ENCODE measurements at places on chromosomes 5 and 9. TPM values are rescaled to one million over a fixed set of nuclear protein-coding genes. Genes with fewer than 3 reads are reported as not detected.
A peak's percentile ranks its signal among the peaks of the same experiment; 100 is the strongest.

DNA sequence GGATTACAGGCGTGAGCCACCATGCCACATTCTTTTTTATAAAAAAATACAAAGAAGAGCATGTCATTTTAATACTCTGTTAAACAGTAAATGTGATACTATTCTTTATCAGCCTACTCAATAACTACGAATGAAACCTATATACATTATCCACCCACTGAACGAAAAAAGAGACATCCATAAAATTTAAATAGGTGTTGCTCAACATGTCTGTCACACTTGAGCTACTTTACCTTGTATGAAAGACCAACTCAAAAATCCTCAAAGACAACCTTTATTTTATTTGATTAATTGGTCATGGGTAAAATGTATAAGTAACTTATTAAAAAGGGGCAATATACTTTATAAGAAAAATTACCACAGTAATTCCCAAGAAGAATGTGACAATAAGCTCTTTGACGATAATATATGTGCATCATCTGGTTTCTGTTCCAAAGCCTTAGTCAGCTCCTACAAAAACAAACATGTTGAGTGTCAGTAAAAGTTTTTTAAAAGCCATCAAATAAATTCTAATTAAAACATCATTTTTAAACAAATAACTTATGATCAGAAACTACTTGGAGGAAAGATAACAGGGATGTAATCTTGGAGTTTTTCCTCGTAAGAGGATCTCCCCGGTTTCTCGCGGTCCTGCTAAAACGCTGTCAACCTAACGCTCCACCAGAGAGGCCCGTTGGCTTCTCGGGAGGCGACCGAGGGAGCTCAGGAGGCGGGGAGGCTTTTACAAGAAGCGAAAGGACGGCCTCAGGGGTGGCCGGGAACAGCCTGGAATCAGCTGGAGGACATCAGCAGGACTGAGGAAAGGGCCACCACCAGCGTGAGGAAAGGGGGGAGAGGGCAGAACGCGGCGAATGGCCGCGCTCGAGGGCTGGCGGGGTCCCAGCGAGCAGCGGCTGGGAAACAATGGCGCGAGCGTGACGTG is 13.5 kb upstream of the ANKRD18B start:
- peak overlapping the region; percentile 69 for H3K4me3 ChIP-seq
- H3K27me3 ChIP-seq, result no peaks in the 10 kb centered on the region

DNA sequence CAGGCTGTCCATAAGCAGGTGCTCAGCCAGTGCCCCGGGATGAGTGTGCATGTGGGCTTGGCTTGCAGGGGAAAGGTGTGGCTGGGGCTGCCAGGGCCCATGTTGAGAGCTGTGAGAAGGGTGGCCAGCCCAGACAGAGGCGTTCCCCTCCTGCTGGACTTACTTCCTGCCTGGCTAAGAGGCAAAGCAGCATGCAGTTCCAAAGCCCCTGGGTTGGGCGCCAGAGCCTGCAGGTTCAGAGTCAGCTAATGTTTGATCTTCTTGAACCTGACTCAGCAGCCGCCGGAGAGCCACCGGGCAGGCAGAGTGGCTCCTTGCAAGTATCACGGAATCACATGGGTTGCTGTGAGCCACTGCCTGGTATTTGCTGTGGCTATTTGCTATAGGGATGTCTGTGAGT is 168.4 kb upstream of the MAP1B start:
- no peak overlapping the region for H3K27ac ChIP-seq
- DNase-seq, result no peak
- H3K27me3 ChIP-seq, result no peaks in the 10 kb centered on the region
- no peaks in the 10 kb centered on the region for H3K36me3 ChIP-seq

GRCh38 chr5:176133877-176134276 is 104.3 kb upstream of the SIMC1 start:
- H3K27ac ChIP-seq, result no peak overlapping the region
- H3K4me1 ChIP-seq, result peaks cover 9% of the 10 kb centered on the region
- H3K36me3 ChIP-seq, result no peaks in the 10 kb centered on the region
- no peak overlapping the region for H3K4me3 ChIP-seq

- H3K27me3 ChIP-seq, result no peaks in the 10 kb centered on the region
- no peak overlapping the region for H3K27ac ChIP-seq
- H3K4me1 ChIP-seq, result no peaks in the 10 kb centered on the region
- H3K4me3 ChIP-seq, result no peak overlapping the region
Measured at GRCh38 chr5:53063791-53064190, 45.8 kb downstream of the MOCS2 start.

GRCh38 chr5:126811515-126812198 is 34.7 kb downstream of the LMNB1 start:
- H3K27me3 ChIP-seq, result no peaks in the 10 kb centered on the region
- no peak overlapping the region for H3K27ac ChIP-seq
- no peak overlapping the region for H3K4me3 ChIP-seq

GRCh38 chr5:67802766-67803165 is 412.8 kb upstream of the PIK3R1 start:
- DNase-seq, result no peak
- no peaks in the 10 kb centered on the region for H3K36me3 ChIP-seq
- no peak overlapping the region for H3K27ac ChIP-seq
- no peaks in the 10 kb centered on the region for H3K27me3 ChIP-seq

The ADAMTS2 gene
- 23.2 TPM for total RNA-seq
